ENCODE measurements at places on chromosomes 7 and 10. TPM values are rescaled to one million over a fixed set of nuclear protein-coding genes. Genes with fewer than 3 reads are reported as not detected.

GRCh38 chr7:26151650-26151952 is 397 bp upstream of the NFE2L3 start:
- peaks cover 38% of the 10 kb centered on the region for H3K4me1 ChIP-seq
- H3K36me3 ChIP-seq = no peaks in the 10 kb centered on the region
- H3K4me3 ChIP-seq = peak overlapping the region; percentile 52

GRCh38 chr10:130901311-130902165 is 410.0 kb downstream of the TCERG1L start:
- H3K36me3 ChIP-seq = no peaks in the 10 kb centered on the region
- H3K27me3 ChIP-seq = no peaks in the 10 kb centered on the region
- no peaks in the 10 kb centered on the region for H3K4me1 ChIP-seq

DNA sequence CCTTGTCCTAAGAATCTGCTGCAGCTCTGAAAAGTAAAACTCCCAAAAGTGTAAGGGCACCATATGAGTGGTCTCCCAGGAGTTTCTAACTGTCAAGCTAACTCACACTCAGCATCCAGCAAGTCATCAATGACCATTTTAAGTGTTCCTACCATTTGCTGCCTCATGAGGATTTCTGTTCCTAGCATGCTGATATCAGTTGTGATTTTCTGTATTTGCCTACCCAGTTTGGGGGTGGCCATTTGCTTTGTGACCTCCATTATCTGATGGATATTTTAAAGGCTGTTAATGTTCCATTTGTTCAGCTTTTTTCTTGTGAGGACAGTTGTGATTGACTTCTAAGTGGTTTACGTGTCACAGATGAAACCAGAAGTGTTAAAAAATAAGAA is 2.9 kb downstream of the FAM24B start:
- no peaks in the 10 kb centered on the region for H3K36me3 ChIP-seq
- H3K27me3 ChIP-seq = no peaks in the 10 kb centered on the region
- no peak overlapping the region for H3K4me3 ChIP-seq
- no peak overlapping the region for H3K27ac ChIP-seq
- peaks cover 11% of the 10 kb centered on the region for H3K4me1 ChIP-seq

Gene NRAP
- not detected for total RNA-seq

Gene RNF32
- total RNA-seq = not detected

Gene EGFR
- not detected for total RNA-seq

Measured in natural killer cell (primary cell).